Muscle of leg (tissue), 16 donors: ENCODE measurements at places on chromosomes 3 and 15.

- no peak for DNase-seq
Measured at GRCh38 chr15:88872706-88873105, 22.6 kb downstream of the HAPLN3 start.

GRCh38 chr3:138901567-138901966, 45.4 kb downstream of the FOXL2 start:
- DNase-seq, result peak; percentile 35

DNA sequence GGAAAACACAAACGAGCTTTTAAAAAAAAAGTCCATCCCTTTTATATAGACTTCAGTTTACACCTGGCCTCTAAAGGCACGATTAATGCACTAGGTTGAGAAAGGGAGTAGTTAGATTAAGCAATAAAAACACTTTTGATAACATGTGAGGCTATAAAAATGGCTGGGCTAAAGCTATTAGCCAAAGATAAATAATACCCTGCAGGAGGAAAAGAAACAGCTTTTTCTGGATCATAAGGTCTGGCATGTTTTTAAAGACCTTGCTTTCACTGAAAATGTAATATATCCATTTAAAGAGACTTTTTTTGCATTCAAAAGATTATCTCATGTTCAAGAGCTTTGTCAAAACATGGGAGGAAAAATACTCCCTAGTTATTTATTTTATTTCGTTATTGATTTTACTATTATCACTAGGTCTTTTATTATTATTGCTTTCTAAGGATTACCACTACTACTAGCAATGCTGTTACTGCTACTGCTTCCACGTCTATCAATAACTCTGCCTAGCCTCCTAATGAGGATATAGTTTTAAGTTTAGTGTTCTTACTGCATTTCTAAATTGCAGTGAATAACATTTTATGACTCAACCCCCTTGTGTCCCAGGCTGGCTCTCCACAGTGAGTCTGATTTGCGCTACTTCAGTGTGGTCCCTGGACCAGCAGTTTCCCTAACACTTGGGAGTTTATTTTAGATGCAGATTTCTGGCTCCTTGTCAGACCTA, 93.4 kb downstream of the THRB start:
- peak; percentile 39 for DNase-seq

GRCh38 chr3:152060701-152061100, 187.3 kb downstream of the SUCNR1 start:
- peak; percentile 8 for DNase-seq

GRCh38 chr15:78804391-78804792, 6.9 kb downstream of the ADAMTS7 start:
- no peak for DNase-seq

- DNase-seq, result no peak
Measured at GRCh38 chr3:114176487-114176886, 2.4 kb downstream of the DRD3 start.

DNA sequence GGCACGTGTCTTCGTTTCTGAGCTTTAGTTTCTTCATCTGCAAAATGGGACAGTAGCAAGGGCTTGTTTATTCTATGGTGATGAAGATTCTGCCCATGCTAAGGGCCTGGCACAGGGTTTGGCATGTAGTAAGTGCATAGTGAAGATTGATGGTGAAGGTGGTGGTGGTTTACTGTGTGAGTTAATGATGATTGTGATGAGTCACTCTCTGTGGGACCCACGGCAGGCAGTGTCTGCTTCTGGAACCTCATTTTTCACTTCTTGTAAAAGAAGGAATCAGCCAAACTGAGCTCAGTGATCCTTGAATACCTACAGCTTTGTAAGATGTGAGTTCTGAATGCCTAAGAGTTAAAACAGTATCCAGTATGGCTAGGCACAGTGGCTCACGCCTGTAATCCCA, 86.2 kb upstream of the LRTM1 start:
- DNase-seq, result no peak

DNA sequence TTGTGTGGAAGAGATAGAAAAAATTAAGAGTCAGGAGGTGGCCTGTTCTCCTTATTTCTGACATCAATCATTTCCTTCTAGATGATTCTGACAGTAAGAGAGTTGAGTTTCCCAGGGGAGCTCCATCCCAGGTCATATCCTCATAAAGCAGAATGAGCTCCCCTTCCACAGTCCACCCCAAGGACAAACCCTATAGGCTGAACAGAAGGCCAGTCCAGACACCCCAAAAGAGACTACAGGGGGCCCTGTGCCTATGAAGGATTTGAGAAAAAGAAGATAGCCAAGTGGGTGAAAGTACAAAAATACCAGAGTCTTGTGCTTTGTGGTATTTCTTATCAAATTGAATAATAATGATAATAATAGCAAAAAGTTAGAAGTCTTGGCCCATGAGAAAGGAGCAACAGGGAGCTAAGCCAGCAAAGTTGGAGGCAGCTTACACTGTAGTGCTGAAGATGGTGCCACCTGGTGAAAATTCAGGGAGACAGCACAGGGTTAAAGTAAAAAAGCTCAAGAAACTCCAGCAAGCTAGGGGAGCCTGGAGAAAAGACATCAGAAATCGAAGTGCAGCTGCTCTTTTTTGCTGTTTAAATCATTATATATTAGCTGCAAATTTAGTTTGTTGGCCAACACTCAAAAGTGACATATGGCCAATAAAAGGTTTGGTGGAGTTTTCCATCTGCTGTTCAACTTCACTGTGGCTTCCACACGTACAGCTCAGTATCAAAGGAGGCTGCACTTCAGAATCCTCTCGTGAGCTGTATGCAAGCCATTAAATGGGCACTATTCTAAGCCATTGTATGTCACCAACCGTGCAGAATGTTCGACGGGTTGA, 35.8 kb upstream of the SLC24A5 start:
- DNase-seq, result peak; percentile 96

DNA sequence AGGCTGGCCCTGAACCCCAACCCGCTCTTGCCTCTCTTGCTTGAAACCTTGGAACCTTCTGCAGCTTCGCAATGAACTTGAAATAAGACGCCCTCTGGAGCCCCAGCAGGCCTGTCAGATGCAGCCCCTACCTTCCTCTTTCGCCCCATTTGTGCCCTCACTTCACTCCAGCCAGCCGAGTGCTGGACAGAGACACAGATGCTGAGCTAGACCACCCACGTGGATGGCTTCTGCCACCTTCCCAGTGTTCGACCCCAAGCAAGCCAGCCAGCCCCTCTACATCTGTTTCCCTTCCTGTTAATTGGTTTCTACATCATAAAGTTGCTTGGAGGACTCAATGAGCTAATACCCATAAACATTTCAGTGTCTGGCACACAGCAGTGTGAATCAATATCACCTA, 23.8 kb upstream of the SNRPA1 start:
- DNase-seq, result no peak

DNA sequence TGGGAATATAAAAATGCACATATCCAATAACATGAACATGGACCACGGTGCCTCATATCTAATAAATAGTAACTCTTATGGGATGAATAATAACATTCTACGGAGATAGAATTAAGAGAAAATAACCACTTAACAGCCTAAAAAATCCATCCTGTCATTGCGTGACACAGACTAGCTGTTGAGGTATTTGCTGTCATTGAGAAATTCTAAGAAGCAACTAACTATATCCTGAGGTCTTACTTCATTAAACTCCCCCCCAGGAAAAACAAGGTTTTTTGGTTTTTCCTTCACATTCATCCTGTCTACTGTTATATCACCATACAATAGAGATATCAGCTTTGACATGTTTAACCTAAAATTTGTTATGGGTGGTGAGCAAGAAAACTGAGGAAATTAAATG, 14.3 kb downstream of the CEP152 start:
- DNase-seq, result no peak

DNA sequence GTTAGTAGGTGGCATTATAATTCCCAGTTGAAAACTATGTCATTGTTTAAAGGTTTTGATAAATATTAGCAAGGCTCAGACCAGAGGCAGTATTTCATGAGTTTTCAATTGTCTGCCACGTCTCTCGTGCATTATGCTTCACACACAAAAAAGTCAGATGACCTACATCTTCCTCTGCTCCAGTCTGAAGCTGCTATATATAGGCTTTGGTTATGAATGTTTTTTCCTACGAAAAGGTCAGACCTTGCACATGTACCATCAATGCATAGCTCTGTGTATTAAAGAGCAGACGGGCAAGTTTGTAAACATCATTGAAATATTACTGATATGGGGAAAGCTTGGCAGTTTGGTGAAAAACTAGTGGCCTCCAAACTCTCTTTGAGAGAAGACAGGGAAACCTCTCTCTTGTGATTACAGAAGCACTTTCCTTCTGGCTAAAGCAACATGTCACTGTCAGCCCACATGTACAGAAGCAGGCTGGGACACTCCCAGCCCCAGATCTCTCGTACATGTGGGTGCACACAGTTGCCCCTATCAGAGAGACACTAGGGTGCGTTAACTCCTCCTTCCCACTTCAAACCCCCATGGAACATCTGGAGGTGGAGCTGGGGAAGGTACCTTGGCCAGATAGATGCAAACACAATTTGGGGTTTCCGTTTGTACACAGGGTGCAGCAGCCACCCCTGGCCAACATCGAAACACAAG, 184.0 kb upstream of the BCL6 start:
- peak; percentile 32 for DNase-seq

DNA sequence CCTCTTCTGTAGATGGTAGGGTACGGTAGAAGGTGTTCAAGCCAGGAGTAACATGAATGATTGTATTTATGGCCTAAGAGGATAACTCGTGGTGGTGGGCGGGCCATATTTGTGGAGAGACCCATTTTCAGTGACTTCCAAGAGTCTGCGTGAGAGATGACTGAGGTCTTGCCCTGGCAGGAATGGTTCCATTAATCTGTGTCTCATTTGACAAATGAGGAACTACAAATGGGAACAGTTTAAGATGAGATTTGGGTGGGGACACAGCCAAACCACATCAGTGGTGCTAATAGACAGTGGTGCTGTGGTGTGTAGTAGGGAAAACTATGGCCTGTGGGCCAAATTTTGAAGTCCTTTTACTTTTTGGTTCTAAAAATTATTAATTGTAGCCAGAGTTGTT, 47.1 kb downstream of the FLNB start:
- no peak for DNase-seq
